HEK293T (cell line): ENCODE measurements at places on chromosomes 11 and 22.

GRCh38 chr11:1744137-1744886, 6.1 kb downstream of the IFITM10 start:
- DNase-seq: no peak

- DNase-seq: no peak
These were observed 766.2 kb upstream of the LRRC4C start for GRCh38 chr11:42225664-42226063.

GRCh38 chr11:80165744-80166143, 724.9 kb upstream of the TENM4 start:
- DNase-seq: no peak

DNA sequence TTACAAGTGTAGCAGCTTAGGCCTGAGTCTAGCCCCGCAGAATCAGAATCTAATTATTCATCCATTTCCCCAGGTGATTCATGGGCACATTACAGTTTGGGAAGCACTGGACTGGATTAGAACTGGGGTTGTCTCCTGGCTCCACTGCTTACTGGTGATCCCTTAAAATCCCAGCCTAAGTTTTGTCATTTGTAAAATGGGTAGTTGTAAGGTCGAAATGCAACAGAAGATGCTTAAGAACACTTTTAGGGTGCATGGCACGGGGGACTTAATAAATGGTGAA, 1.3 kb downstream of the STX3 start:
- DNase-seq: no peak

GRCh38 chr11:13923716-13924650, 38.5 kb upstream of the SPON1 start:
- no peak for DNase-seq

GRCh38 chr11:11414996-11415395, 61.9 kb upstream of the CSNK2A3 start:
- DNase-seq: peak; percentile 39

DNA sequence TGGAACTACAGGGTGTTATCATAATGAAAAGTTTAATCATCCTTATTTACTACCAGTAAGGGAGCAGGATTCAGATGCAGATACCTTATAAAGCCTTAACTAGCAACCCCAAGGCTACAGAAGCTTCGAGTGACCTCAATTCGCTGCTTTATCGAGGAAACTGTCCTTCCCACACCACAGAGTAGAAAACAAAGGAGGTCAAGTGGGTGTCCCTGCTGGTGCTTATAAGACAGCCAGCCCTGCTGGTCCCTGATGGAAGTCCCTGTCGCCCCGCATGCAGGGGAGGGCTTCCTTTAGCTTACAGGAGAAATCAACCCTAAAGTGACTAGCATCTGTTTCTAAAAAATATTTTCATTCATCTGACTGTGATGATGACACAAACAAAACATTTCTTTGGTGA, 7.3 kb downstream of the MN1 start:
- DNase-seq: no peak

DNA sequence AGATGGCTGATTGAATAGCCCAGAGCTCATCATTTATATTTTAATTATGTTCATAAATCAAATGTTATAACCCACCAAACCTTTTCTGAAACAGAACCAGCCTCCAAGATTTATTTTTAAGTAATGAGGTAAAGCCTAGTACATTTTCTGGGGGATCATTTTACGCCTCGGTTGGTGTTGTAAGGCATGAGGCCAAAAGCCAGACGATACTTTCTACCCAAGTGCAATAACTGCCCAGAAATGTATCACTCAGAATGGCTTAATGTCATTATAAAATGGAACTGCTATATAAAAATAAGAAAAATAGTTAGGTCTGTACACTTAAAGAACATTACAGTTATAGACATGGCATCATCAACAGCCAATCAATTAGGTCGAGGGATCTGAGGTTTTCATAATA, 283.3 kb downstream of the CADM1 start:
- no peak for DNase-seq

DNA sequence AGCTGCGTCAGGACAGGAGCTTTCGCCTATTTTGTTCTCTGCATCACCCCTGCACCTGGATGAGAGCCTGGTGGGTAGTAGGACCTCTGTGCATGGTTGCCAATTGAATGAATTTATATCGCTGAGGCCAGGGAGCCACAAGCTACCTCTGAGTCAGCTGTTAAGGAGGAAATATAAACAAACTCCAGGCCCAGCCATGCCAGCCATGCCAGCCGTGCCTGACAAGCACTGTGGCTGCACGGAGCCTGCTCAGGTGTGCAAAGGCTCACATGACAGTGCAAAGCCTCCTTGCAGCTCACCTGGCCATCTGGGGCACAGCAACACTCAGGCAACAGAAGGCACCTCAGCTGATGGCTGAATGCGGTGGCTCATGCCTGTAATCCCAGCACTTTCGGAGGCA, 33.7 kb upstream of the LINC01488 start:
- DNase-seq: no peak

DNA sequence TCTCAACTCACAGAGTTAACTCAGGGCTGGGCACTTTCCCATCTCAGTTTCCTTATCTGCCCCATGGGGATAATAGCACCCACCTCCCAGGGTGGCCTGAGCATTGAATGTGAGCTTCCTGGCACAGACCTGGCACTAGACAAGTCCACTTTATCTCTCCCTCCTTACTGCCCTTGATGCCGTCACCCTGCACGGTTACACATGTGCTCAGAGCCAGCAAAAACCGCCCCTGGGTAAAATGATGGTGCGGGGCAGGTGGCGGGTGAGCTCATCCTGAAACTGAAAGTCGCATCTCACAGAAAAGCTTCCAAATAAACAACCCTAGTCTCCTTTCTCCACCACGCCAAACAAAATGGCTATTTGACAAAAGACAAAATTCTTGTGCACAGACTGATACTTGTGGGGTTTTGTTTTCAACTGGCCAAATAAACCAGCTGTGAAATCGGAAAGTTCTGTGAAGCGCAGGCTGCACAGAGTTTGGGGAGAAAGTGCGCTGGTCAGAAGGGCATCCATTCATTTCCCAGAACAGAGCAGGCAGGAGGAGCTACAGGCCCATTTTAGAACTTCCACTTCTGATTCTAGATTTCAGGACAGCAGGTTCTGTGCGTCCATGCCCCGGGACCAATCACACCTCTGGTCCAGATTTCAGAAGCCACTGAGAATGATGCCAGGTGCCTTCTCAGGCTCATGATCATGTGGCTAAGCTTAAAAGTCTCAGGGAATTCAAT, 138.1 kb downstream of the SHANK2 start:
- no peak for DNase-seq

GRCh38 chr11:72070491-72070890, 9.9 kb downstream of the NUMA1 start:
- no peak for DNase-seq

- no peak for DNase-seq
These were observed 1946.0 kb upstream of the RAG2 start for GRCh38 chr11:38543986-38544385.

GRCh38 chr11:67293090-67293489, 4.0 kb downstream of the ANKRD13D start:
- DNase-seq: no peak

DNA sequence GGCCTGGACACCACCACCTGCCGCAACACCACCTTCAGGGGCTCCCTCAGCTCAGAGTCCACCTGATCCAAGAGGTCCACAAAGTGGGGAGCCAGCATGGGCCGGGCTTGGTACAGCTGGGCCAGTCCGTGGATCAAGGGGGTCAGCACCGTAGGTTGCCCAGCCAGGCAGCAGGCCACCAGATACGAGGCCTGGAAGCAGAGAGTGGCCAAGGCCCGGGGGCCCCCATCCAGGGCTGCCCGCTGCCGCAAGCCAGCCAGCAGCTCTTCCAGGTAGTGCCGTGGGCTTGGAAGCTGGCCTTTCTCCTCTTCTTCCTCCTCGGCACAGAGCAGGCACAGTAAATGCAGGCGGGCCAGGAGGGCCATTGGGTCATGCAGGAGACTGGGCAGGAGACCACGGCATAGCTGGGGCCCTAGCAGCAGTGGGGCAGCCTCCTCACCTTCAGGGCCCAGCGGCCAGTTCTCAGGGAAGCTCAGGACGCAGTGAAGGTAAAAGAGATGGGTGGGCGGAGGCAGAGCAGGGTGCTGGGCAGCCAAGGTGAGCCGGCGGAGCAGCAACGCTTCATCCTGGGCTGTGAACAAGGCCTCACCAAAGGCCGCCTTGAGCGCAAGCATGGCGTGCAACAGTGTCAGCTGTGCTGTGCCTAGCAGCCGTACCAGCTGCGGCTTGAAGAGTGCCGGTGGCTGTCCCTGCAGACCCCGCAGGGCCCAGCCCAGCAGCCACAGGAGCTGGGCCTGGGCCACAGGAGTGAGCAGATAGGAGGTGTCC, 1.7 kb downstream of the AP5B1 start:
- no peak for DNase-seq

- DNase-seq: peak; percentile 17
These were observed 71.4 kb downstream of the CHST1 start for GRCh38 chr11:45593992-45594391.

- DNase-seq: no peak
These were observed 1505.6 kb downstream of the BRD1 start for GRCh38 chr22:48321986-48322545.

- DNase-seq: no peak
These were observed 861 bp upstream of the ZNRF3 start for GRCh38 chr22:28882545-28882877.

- DNase-seq: no peak
These were observed 2.6 kb downstream of the VSIG10L2 start for GRCh38 chr11:125948278-125949051.

- DNase-seq: no peak
These were observed 84.9 kb downstream of the MORC2 start for GRCh38 chr22:30883586-30884145.

- no peak for DNase-seq
These were observed 129.2 kb downstream of the ARL14EP start for GRCh38 chr11:30452114-30452513.

- DNase-seq: no peak
These were observed 20.7 kb downstream of the TNKS1BP1 start for GRCh38 chr11:57303990-57304579.

- DNase-seq: no peak
These were observed 191.7 kb downstream of the ST3GAL4 start for GRCh38 chr11:126547161-126547560.

DNA sequence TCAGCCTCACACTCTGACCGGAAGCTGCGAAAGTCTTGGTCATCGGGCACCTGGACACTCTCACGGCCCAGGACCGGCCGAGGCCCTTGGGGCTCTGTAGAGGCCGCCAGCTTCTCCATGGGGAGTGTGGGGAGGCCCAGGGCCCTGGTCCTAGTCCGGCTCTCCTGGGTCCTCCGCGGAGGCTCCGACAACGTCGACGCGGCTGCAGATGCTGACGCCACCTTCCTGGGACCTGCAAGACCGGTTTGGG, 12.9 kb downstream of the STARD10 start:
- DNase-seq: no peak

- DNase-seq: no peak
These were observed 36.7 kb upstream of the SESN3 start for GRCh38 chr11:95267601-95268213.

DNA sequence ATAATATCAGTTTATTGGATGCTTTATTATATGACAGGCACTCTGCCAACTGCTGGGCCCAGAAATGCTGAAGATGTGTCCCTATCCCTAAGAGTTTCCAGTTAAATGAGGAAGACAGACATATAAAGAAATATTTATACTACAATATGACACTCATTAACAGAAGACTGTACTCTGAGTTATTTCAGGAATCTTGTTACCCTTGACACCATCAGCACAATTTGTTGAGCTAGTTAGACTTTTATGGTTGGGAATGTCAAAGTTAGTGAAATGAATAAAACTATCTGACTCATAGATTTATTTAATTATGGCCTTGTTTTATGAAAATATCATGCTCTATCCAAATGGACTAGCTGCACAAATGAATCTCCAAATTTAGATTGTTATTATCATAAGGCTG, 25.6 kb upstream of the MSANTD4 start:
- no peak for DNase-seq

DNA sequence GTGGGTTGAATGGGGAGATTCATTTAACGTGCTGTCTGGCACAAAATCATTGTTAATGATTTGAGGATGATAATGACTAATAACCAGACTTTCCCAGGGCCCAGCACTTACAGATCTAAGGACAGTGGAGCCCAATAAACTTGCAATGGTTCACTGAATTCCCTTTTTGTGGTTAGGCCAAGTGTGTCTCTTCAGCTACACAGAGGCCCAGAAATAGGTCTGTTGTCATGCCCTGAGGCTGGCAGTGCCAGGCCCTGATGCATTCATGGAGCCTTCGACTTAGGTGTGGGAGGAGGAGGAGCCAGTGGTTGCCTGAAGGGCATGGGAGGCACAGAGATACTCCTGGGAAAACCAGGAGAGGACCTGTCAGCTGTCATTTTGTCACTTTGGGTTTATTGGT, 56.1 kb downstream of the KIAA1671 start:
- DNase-seq: no peak

DNA sequence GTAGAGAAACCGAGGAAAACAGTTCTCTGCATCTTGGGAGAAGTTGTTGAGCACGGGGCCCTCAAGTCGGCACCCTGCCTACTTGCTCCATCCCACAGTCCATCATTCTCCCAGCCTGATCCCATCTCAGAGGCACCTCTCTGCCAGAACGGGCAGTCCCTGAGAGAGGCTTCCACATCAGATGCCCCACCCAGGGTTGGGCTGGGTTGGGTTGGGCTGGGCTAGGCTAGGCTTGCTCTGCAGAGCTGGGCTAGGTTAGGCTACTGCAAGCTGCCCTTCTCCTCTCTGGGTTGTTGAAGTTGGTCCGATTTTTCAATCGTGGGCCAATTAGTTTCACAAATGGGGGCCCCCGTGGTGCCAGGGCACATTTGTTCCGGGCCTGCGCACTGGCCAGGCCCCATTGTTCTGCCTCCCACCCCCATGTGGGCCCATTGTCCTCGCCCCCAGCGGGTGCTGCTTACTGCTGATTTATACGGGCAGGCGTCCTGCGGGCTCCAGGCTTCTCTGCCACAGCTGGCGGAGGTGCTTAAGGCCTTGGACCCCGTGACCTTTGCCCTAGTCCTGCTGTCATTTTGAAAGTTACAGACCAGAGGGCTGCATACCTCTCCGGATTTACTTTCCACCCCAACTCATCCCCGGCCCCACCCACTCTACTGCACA, 63.7 kb upstream of the NNMT start:
- DNase-seq: peak; percentile 17

DNA sequence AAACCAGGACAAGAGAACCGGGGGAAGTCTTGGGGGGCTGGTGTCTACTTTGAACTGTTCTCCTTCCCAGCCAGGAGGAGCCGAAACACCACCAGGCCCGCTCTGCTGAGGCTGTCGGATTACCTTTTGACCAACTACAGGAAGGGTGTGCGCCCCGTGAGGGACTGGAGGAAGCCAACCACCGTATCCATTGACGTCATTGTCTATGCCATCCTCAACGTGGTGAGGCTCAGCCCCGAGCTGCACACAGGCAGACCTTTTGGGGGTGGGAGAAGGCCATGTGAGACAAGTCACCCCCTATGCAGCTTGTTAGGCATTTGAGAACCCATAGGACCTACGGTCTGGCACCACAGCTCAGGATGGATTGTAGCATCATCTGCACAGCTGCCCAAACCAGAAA, 2.8 kb downstream of the HTR3A start:
- no peak for DNase-seq

- DNase-seq: no peak
These were observed 10.3 kb downstream of the PLAAT2 start for GRCh38 chr11:63552921-63553320.
